Smooth muscle cell of bladder (primary cell): ENCODE measurements at places on chromosomes 3 and 15. TPM values are rescaled to one million over a fixed set of nuclear protein-coding genes. Genes with fewer than 3 reads are reported as not detected.

Gene ZNF774
- 0.57 and 1.1 TPM in 2 replicates for total RNA-seq

Gene SHC4
- 1.8 and 3.8 TPM in 2 replicates for total RNA-seq

Gene THRB
- 1.00 and 1.4 TPM in 2 replicates for total RNA-seq

Gene GNB4
- total RNA-seq, result 51.2 and 52.0 TPM in 2 replicates

Gene RTF1
- total RNA-seq, result 15.3 and 15.8 TPM in 2 replicates

Gene NEDD4
- 17.0 and 19.9 TPM in 2 replicates for total RNA-seq

Gene EPB42
- total RNA-seq, result not detected in 2 replicates

Gene ROPN1
- not detected in 2 replicates for total RNA-seq

Gene LINGO1
- total RNA-seq, result not detected in 2 replicates

Gene CSTA
- 3.8 and 8.0 TPM in 2 replicates for total RNA-seq

Gene QTRT2
- total RNA-seq, result 10.8 and 11.8 TPM in 2 replicates

Gene MOBP
- 2.3 TPM in 1 of 2 replicates, not detected in the other for total RNA-seq

Gene CHRNA5
- total RNA-seq, result 0.09 and 0.14 TPM in 2 replicates

Gene PIERCE2
- 1.7 and 1.8 TPM in 2 replicates for total RNA-seq

Gene TUSC2
- total RNA-seq, result 10.7 and 16.5 TPM in 2 replicates

Gene BHLHE40
- 16.6 and 33.2 TPM in 2 replicates for total RNA-seq

Gene ISLR2
- total RNA-seq, result under 0.01 and 0.28 TPM in 2 replicates

Gene TUSC7
- not detected in 2 replicates for total RNA-seq

Gene RTP3
- total RNA-seq, result not detected in 2 replicates

Gene RHOV
- total RNA-seq, result under 0.01 TPM in 1 of 2 replicates, not detected in the other

Gene TEX264
- 41.2 and 50.9 TPM in 2 replicates for total RNA-seq

Gene A4GNT
- total RNA-seq, result not detected in 2 replicates

Gene ST3GAL6
- total RNA-seq, result 4.8 and 15.6 TPM in 2 replicates

Gene MINDY2
- total RNA-seq, result 14.1 and 15.3 TPM in 2 replicates

Gene MUC4
- under 0.01 TPM in 1 of 2 replicates, not detected in the other for total RNA-seq

Gene GABRR3
- 0.09 and 0.14 TPM in 2 replicates for total RNA-seq

Gene TM6SF1
- 0.55 and 1.4 TPM in 2 replicates for total RNA-seq

Gene FETUB
- total RNA-seq, result not detected in 2 replicates

Gene ALAS1
- 38.2 and 44.9 TPM in 2 replicates for total RNA-seq

Gene GOLGA8G
- total RNA-seq, result under 0.01 TPM in 1 of 2 replicates, not detected in the other

Gene EFHB
- total RNA-seq, result 0.18 and 0.28 TPM in 2 replicates

Gene INSYN1
- total RNA-seq, result 2.0 and 5.1 TPM in 2 replicates

Gene MUC13
- total RNA-seq, result 0.14 and 0.18 TPM in 2 replicates

Gene TRPM1
- not detected in 2 replicates for total RNA-seq

Gene RTP4
- total RNA-seq, result 1.6 and 2.0 TPM in 2 replicates

Gene PROS1
- 16.9 and 19.2 TPM in 2 replicates for total RNA-seq

Gene SLC28A2
- total RNA-seq, result under 0.01 TPM in 1 of 2 replicates, not detected in the other

Gene ARIH1
- 25.2 and 31.7 TPM in 2 replicates for total RNA-seq

Gene FOXB1
- total RNA-seq, result not detected in 2 replicates

Gene ANKUB1
- not detected in 2 replicates for total RNA-seq

Gene FBXO40
- not detected in 2 replicates for total RNA-seq

Gene CFAP161
- total RNA-seq, result not detected in 2 replicates
